Right hindlimb (tissue), 1 donor: ENCODE measurements at places on chromosomes 3 and 15.

DNA sequence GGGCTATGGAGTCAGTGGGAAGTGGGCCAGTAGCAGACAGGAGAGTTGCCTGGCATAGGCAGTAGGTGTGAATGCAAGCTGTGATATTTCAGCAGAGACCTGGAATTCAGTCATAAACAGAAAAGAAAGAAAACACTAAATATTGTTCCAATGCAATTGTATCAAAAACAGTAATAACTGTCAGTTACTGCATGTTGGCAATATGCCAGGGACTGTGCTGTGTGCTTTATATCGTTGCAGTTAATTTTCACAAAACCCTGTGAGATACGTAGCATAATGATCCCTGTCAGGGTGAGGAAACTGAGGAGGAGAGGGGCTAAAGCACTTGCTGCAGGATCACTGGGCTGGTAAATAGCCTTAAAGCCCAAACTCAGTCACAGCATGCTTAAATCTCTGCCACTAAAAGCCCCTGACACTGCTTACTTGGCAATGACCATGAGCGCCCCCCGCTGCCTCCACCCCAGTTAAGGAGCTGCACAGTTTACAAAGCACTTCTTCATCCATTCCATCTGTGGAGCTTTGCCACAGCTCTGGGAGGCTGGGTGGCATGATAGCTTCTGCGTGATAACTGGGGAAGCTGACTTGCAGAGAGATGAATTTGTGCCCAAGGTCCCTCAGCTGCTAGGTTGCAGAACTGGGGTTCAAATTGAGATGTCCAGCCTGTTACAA, 3.9 kb downstream of the SLC6A1 start:
- no peak for DNase-seq

- DNase-seq, result peak; percentile 19
Measured at GRCh38 chr3:52596658-52597265, 60.4 kb downstream of the UQCC5 start.

DNA sequence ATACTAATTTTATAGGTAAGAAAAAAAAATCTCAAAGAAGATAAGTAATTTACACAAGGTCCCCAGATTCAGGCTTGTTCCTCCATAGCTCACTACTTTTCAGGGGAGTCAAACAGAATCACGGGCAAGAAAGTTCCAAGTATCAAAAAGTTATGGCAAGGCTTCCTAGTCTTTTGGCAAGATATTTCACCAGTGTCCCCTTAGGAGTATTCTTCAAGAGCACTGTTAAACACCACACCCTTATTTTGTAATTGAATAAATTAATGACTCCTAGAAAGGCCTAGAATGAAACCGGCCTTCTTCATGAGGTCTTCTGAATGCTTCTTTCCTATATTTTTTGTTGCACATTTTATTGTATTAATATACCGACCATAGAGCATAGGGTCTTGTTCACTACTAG, 109.7 kb downstream of the MYLK start:
- no peak for DNase-seq

GRCh38 chr15:65184305-65184867, 756 bp downstream of the CLPX start:
- peak; percentile 68 for DNase-seq

GRCh38 chr3:128113817-128114794, 9.5 kb downstream of the RUVBL1 start:
- DNase-seq, result no peak

- no peak for DNase-seq
Measured at GRCh38 chr15:64604319-64604718, 143.9 kb downstream of the ZNF609 start.

- peak; percentile 53 for DNase-seq
Measured at GRCh38 chr15:56824175-56824574, 90.9 kb upstream of the ZNF280D start.

DNA sequence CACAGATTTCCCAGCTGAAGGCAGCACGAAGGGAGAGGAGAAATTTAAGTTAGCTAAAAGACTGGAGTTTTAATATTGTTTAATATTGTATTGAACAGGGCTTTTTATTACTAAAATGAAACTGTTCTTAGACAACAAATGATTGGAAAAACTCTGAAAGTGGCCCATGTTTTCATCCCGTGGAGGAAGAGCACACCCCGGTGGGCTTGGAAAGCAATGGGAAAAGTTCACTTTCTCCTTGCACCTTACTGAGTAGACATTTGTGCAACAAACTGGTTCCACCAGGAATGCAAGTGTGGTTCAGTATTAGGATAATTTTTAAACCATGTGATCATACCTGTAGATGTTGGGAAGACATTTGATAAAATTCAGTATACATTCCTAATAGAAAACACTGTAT, 8.2 kb upstream of the ESYT3 start:
- no peak for DNase-seq

GRCh38 chr3:25423780-25424588, 4.1 kb upstream of the RARB start:
- peak; percentile 41 for DNase-seq

GRCh38 chr3:52099001-52099401, 42.6 kb upstream of the DUSP7 start:
- peak; percentile 65 for DNase-seq

DNA sequence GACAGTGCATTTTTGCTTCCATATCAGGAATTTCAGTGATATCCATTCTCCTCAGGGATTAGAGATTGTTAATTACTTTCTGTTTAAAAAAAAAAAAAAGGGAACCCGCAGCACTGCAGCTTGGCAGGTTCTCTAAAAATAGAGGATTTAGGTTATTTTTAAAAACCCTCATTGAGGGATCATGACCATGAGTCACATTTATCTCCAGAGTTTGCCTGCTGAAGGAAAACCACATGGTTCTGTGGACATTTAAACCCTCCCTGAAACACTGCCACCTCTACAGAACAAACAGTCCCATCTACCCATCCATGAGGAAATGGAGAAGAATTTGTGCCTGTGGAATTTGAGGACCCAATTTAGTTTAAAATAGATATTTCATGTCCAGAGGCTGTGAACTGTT, 66.2 kb upstream of the UBE2E1 start:
- DNase-seq, result no peak

GRCh38 chr3:24709956-24710355, 215.3 kb upstream of the THRB start:
- peak; percentile 22 for DNase-seq

DNA sequence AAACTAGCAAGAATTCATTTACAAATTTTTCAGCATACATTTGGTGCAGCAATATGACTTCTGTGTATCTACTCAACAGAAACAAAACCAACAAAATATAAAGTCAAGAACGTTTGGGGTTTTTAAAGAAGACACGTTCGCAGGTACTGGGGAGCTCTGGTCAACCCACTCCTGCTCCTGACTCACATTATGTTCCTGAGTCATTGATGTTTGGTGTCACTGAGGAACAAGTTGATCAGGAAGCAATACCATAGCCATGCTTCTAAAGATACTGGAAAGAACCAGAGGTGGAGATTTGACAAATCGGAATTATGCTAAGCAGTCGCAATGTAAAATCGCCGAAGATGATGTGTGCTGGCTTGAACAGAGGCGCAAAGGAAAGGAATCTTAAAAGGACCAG, 22.0 kb downstream of the SLC4A7 start:
- DNase-seq, result no peak
